T-helper 2 cell treated with Interferon-gamma antibody and Interleukin-4, amounts not matched to agents 5 μg/mL and 100 μg/mL, for 36 hours (primary cell): ENCODE measurements at places on chromosomes 3 and 15.
A peak's percentile ranks its signal among the peaks of the same experiment; 100 is the strongest.

- no peak for DNase-seq
These were observed 180.0 kb upstream of the SMAD3 start for GRCh38 chr15:66885281-66885915.

GRCh38 chr15:56598991-56599390 lies 134.1 kb upstream of the MNS1 start:
- DNase-seq, result no peak

DNA sequence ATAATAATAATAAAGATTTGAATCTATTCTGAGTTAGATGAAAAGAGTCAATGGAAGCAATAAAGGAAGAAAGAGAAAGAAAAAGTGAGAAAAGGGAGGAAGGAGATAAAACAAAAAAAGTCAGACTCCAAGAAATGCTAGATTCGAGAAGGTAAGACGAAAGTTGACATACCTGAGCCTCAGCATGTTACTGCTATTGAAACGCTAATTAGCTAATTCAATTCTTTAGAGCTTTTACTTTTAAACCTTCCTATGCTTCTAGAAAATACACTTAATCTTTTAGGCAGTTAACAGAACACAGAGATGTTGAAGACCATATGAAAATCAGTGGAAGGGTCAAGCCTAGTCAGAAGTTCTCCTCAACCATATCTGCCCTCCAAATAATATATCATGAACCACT lies 337.2 kb upstream of the ROBO2 start:
- DNase-seq, result no peak

- DNase-seq, result peak; percentile 82
These were observed at the start of gene GYG1 for GRCh38 chr3:148991219-148992026. Gene GYG1, plus strand, starts transcription at chr3:148991540. Its CDS starts 101 bp downstream, at chr3:148991641.

GRCh38 chr3:39099242-39099641 lies 8.2 kb downstream of the GORASP1 start:
- no peak for DNase-seq

GRCh38 chr3:17052363-17052762 lies 167.6 kb downstream of the PLCL2 start:
- no peak for DNase-seq

- DNase-seq, result no peak
These were observed 6.3 kb upstream of the HEXA start for GRCh38 chr15:72382146-72382545.

DNA sequence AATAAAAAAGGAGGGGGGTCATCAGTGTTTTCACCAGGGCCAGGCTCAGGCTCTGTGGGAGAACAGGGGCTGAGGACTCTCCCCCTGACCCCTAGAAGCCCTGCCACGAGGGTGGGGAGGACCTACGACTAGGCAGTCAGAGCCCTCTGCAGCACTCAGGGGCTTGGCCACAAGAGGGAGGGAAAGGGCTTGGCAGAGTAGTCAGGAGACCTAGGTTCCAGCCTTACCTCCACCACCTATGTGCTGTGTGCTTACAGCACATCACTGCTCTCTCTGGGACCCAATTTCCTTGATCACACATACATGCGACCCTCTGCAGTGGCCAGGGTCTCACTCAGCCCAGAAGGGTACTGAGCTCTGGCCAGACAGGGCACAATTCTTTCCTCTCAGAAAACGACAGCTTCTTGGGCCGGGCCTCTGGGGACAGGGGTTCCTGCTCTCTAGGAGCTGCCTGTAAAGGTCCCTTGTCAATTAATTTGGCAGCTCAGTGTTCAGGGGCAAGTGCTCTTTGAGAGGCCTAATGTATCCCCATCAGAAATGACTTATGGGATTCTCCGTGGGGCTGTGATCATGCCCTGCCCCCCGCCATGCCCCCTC lies 16.4 kb upstream of the SKIC8 start:
- no peak for DNase-seq

- DNase-seq, result no peak
These were observed 5.2 kb downstream of the WDR5B start for GRCh38 chr3:122410639-122411038.

DNA sequence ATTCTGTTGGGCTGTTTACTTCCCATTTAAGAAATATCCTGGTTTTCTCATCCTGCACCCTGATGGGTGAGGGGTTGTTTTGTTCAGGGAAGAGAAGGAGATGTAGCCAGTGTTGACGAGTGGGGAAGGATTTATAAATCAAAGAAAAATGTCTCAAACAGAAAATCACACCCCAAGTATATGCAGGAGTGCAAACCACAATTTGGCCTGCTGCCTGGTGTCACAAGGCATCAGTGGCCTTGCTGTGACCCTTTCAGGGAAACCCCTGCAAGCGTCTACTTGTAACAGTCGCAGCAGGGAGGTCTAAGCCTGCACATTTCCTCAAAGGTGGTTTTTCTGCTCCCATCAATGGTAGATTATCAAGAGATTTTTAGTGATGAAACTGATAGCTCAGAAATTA lies 132.6 kb upstream of the LRRN1 start:
- no peak for DNase-seq
